Activated CD8-positive, alpha-beta memory T cell treated with anti-CD3 and anti-CD28 coated beads for 4 hours (primary cell): ENCODE measurements at places on chromosomes 1 and 21.

- DNase-seq: no peak
Observed at GRCh38 chr1:81225789-81226602, 574.7 kb upstream of the ADGRL2 start.

GRCh38 chr1:25811384-25812082 is 8.2 kb upstream of the MTFR1L start:
- no peak for DNase-seq

GRCh38 chr1:168419736-168420135 is 124.1 kb downstream of the XCL2 start:
- no peak for DNase-seq

- DNase-seq: no peak
Observed at GRCh38 chr1:52368383-52369172, 2.6 kb upstream of the CC2D1B start.

GRCh38 chr1:236853921-236854604 is 59.0 kb downstream of the MTR start:
- DNase-seq: no peak

DNA sequence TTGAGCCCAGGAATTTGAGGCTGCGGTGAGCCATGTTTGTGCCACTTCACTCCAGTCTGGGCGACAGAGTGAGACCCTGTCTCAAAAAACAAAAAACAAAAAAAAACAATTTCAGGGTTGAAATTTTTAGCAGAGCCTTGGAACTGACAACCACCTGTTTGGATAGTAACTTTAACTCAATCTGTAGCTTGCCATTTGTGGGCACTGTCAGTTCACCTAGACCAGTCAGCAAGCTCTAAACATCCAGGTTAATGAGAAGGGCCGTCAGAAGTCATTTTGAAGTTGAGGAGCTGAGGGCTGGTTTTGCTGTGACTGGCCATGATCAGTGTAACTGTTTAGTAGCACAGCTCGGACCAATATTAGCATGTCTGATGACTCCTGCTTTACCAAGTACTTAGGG is 8.4 kb downstream of the TRAPPC10 start:
- DNase-seq: no peak

GRCh38 chr21:42544544-42544943 is 30.9 kb downstream of the SLC37A1 start:
- no peak for DNase-seq

GRCh38 chr1:86747304-86747703 is 42.9 kb downstream of the SH3GLB1 start:
- no peak for DNase-seq

DNA sequence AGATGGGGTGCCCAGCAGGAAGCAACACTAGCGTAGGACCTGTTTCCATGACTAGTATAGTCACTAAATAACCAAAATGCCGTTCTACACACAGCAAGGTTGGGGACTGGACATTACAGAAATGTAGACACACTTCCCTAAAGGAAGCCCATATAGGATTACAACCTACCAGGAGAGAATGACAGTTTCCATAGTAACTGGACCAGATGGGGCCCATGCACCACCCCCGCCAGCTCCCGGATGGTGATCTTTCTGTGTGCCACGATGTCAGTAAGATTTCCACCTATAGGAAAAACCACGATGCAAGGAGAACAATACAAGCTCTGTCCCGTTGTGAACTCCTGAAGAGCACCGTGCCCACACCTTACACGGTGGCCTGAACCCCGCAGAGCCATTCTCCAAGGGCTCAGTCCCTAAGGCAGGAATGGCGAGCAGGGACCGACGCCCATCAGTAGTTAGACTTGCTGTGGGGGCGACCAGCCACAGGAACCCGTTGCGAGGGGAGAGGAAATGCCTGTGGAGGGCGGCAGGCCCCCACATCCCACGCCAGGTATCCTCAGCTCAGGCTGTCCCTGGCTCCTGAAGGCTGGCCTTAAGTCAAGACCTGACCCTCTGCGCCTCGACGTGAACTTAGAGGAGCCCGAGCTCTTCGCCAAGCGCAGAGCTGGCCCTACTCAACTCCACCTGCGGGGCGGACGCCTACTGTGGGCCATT is 13.6 kb upstream of the CEP85 start:
- no peak for DNase-seq

DNA sequence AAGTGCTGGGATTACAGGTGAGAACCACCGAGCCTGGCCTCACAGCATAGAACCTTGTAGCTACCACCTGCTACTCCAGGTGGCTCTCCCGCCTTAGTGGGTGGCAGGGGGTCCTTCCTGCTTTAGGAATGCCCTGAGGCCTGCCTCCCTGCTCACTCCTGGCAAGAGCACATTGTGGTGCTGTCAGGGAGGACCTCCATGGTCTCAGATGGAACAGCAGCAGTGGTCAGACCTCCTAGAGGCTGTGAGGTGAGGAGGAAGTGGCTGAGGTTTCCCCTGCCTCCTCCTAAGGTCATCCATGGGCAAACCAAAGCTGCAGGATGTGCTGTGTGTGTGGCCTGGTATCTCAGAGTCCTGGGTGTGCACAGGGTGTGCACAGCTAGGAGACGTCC is 6.7 kb downstream of the SOX13 start:
- DNase-seq: no peak

GRCh38 chr1:232045139-232045994 is 418.8 kb downstream of the DISC1 start:
- no peak for DNase-seq

GRCh38 chr1:181656491-181656890 is 173.2 kb downstream of the CACNA1E start:
- no peak for DNase-seq

DNA sequence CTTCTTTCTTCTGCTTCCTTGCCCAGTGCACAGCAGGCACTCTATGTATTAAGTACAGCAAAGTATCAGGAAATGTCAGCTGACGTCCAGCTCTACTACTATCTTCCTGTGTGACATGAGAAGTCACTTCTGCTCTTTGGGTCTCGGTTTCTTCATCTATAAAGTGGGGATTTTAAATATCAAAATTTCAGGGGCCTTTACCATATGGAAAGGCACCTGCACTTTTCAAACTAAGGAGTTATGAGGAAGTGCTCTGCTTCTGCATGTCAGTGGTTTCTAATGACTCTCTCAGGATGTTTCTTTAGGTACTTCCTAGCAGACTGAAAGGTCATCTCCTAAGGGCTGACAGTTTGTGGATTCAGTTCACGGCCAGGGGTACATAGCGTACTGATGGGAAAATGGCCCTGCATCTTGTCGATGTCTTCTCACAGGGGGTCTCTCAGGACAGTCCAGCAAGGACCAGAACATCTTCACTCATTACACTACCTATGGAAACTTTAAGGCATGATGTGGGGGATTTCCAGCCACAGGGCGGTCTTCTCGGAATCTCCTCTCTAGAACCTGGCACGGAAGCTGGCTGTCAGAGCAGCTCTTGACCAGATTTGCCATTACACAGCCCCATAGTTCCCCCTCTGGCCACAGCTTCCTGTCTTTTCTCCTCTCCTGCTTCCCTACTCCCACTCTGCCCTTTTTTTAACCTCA is 42.0 kb upstream of the MTF1 start:
- no peak for DNase-seq

DNA sequence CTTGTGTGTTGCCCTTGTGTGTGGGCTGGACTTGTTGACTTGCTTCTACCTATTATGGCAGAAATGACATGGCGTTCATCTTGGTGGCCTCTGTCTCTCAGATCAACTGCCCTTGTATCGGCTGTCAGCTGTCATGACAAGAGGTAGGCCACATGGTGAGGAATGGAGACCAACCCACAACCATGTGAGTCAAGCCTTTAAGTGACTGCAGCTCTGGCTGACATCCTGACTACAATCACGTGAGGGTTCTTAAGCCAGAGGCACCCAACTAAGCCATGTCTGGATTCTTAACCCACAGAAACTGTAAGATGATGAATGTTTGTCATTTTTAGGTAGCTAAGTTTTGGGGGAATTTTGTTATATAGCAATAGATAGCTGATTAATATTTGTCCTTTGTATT is 82.1 kb downstream of the KCND3 start:
- DNase-seq: no peak

DNA sequence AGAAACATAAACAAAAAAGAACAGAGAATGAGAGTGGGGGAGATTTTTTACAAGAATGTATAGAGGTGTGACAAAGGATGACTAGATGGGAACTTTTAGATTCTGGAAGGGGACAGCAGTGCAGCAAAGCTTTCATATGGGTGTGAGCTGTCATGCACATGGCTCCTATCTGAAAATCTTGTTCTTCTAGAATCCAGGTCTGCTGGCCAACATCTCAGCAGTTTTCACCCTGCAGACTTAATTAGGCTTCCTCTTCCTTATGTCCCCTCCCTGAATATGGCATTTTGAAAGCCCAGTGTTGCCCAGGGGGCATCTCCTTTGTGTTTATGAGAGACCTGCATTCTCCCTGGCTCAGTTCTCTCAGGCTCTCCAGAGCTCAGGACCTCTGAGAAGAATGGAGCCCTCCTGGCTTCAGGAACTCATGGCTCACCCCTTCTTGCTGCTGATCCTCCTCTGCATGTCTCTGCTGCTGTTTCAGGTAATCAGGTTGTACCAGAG is at the start of gene CYP4Z1:
TSS of gene CYP4Z1 (plus strand) at position 135 of the 498 bp plus-strand sequence. CDS start at position 395, 260 bp downstream.
- DNase-seq: no peak

DNA sequence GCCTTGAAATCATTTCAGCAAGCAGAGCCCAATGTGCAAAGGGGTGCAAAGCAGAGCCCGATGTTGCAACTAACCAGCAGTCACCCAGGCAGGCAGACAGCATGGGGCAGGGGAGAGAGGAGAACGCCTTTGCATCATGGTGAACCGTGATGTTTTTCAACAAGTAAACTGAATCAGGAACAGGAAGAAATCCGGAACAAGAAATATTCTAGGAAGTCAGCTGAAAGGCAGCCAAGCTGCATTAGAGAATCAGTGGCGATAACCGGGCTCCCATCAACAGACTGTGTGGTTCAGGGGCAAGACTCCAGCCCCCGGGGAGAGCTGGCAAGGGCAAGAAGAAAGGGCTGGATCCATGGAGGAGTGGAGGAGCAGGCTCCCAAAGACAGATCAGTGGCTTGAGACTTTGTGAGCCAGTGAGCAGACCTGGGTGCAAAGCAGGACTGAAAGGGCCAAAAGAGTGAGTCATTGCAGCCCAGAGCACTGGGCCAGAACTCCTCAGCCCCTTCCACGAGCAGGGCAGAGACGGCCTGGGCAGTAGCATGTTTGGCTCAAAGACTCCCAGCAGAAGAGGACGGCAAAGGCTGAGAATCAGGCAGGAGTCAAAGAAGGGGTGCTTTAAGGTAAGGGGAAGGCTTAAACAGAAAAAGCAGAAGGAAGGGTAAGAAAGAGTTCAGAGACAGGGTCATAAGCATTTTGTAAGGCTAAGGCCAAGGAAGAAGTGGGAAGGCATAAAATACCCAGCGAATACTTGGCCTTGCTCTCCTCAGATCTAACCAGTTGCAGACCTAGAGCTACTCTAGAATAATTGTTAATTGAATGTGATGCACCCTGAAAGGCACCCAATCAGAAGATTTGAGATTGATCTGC is 155.0 kb downstream of the SETD4 start:
- DNase-seq: no peak
